ENCODE measurements at places on chromosomes 4 and X.

DNA sequence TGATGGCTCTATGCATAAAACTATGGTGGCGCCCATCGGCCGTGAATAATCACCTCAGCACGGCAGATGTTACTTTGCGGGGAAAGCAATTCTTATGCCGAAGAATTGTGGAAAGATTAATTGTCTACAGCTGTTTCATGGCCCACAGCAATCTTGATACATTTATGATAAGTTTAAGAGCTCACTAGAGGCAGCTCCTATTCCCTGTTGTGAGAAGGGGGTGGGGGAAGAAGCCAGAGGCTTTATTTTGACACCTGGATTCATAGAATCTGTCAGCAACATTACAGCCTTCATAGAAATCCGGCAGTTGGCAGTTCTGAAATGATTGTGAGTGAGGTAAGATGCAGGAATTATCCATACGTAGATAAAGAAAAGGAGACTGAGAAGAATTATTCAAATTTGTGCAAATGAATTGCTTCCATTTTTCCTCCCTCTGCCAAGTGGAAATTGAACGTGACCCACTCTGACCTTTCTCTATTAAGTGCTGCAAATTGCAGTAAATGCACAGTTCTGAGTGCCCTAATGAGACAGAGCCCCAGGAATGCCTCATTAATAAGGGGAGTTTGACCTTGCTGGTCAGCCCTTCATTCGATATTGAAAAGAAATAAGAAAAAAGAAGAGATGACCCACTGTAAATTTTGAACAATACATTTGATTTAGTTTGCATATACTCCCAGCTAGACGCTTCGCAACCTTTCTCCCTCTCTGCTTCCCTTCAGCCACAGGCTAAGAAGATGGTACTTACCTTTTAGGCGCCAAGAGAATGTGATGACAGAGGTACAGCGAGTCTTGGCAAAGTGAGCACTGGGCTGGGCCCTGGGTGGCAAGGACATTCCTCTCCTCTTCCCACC is 188.8 kb downstream of the GPAT3 start:
- DNase-seq = no peak

GRCh38 chr4:156173937-156174336 is 220.3 kb upstream of the CTSO start:
- no peak for DNase-seq

GRCh38 chr4:108965472-108966076 is 202.7 kb upstream of the ETNPPL start:
- DNase-seq = no peak

DNA sequence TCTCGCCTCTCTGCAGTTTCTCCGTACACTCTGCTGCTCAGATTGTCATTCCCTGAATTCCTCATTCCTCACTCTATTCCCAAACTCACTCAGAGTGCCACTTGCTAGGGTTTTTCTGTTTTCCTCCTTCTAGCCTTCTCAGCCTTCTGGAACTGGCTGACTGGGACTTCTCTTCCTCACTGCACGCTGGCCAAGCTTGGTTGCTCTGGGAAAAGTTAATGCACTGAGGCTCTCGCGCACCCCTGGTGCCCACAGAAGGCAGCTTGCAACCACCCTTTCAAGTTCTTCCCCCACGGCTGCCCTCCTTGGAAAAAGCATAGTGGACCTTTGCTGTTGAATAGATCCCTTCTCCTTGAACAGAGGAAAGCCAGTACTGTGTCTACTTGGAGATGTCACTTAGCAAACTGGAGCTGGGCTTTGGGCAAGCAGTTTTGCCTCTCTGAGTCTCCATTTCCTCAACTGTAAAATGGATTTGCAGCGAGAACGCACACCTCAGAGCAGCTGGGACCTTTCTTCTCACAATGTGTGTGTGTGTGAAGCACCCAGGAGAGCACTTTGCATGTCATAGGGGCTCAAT is 6.0 kb upstream of the CCKAR start:
- no peak for DNase-seq

GRCh38 chr4:159071178-159071968 is 31.5 kb upstream of the RAPGEF2 start:
- DNase-seq = no peak

GRCh38 chrX:19593690-19594089 is 78.4 kb upstream of the MAP3K15 start:
- no peak for DNase-seq

- DNase-seq = no peak
Measured at GRCh38 chr4:110748071-110748470, 125.2 kb upstream of the PITX2 start.

DNA sequence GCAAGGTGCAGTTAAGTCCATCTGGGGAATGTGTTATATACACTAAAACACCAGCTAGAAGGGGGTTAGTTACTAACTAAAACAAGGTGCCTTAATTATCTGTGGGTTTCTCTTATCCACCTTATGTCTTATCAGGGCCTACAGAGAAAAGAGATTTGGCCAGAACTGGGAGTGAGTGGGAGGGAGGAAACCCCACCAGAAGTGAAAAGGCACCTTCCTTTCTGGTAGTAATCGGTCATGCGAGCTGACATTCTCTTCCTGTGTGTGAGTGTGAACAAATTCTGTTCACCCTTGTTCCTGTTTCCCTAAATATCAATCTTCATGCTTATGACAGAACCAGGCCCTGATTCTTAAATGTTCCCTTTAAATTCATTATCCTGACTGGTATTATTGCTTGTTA is 43.5 kb downstream of the SRPX2 start:
- no peak for DNase-seq

- DNase-seq = no peak
Measured at GRCh38 chrX:152844256-152844655, 13.4 kb downstream of the NSDHL start.

- DNase-seq = no peak
Measured at GRCh38 chr4:138275216-138275615, 33.1 kb upstream of the SLC7A11 start.

DNA sequence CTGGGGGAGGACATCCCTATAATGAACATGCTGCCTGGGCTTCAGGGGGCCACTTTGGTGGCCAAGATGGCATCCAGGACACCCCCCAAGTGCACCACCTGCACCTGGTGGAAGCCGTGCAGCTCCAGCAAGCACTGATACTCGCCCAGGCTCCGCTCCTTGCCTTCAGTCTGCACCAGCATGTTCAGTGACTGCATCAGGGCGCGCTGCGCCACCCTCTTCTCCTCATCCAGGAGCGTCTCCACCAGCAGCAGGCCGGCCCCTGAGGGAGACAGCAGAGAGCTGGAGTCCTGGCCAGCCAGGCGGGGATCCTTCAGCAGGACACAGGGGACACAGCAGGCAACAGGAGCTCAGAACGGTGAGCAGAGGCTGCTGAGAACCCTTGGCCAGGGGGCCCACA is 11.3 kb upstream of the SLC25A6 start:
- DNase-seq = no peak

GRCh38 chrX:101028562-101028961 is 23.3 kb downstream of the TRMT2B start:
- no peak for DNase-seq

DNA sequence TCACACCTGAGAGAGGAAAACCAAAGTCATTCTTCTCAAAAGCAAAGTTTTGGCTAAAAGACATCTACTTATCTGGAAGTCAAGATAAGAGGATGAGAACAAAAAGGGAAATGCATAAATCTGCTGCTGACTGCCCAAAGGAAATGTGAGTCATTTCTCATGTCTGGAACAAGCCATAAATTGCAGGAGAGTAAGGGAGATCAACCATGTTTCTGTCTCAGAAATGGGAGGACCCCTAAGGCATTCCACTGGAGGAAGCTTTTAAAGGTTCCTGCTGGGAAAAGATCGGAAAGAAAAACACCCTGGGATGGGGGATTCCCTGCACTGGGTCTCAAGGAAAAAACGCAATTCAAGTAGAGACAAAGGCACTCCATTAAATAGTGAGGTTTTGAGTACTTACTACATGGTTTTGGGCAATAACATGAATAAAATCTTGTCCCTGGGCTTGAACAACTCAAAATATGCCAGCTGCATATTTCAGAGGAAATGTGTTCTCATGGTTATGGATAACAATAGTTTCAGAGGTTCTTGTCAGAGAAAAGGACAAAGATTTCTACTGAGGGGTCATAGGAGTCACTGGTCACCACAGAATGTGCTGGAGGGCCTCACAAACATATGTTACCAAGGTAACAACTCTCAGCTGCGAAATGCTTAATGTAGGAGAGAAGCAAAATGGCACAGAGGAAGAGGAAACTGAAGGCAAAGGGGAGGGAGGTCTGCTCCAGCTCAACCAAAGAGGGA is 19.3 kb downstream of the GPR143 start:
- DNase-seq = no peak

DNA sequence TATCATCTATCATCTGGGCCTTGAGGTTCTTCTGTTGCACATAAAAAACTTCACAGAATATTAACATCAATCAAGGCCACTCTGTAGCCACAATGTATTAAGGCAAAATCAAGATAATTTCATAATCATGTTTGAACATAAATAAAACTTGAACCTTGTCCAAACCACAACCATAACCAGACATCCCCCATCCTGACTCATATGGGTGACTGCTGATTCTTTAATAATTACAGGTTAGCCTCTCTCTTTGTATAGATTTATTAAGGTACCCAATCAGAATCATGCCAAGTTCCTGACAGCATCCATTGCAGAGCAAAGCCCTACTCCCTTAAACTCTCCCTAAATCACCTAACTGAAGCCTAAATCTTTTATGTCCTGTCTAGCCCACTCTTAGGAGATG is 16.7 kb upstream of the AREG start:
- DNase-seq = no peak

DNA sequence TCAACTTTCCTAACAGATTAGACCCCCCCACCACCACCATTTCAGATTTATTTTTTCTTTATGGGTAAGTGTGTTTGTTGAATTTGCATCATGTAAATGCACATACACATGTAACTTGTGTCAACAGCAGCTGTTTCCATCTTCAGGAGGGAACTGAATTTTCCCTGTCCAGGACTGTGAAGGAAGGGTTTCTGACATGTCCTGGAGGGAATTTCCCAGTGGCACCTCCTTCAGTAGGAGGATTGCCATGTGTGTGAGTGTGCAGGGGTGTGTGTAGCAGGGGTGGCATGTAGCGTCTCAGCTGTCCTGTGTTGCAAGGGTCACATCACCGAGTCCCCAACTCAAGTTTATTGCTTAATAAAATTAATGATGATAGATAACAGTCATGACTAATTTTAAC is 19.7 kb downstream of the HERC6 start:
- no peak for DNase-seq

- DNase-seq = no peak
Measured at GRCh38 chr4:186298031-186298647, 32.1 kb downstream of the F11 start.

DNA sequence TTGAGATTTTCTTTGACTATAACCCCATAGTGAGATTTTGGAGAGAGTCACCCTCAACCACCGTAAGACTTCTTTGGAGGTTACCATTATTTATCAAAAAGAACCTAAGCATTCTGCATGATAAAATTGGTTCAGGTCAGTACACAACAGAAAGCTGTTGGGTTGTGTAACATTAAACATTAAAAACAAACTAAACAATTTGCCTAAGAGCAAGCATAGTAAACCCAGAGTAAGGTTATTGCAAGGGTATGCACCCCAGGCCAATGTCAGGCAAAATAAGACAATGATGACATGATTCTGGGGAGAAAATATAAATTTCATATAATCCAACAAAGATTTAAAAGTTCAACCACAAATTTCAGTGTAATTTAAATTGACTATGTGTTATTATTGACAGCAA is 472.4 kb downstream of the SH2D1A start:
- no peak for DNase-seq

GRCh38 chr4:158802914-158803313 is 34.1 kb downstream of the FNIP2 start:
- no peak for DNase-seq

- DNase-seq = no peak
Measured at GRCh38 chrX:30626402-30626801, 26.8 kb upstream of the GK start.

GRCh38 chr4:173835903-173836302 is 305.9 kb upstream of the HAND2 start:
- no peak for DNase-seq

DNA sequence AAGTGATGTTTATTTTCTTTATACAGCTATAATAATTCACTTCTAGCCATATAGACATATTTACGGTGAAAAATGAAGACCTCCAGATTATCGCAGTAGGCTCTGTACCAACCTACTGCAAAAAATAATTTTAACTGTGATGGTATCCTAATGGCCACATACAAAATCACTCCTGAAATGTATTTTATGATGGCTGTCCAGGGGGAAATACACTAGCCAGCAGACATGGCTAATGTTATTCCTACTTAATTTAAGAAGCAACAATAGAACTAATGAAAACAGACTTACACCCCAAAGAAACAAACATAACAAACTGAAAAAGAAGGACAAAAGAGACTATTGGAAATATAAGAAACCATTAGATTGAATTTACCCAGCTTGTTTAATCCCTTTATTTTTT is 4.6 kb downstream of the NKX6-1 start:
- DNase-seq = no peak

- no peak for DNase-seq
Measured at GRCh38 chrX:12013211-12013618, 125.1 kb upstream of the FRMPD4 start.

DNA sequence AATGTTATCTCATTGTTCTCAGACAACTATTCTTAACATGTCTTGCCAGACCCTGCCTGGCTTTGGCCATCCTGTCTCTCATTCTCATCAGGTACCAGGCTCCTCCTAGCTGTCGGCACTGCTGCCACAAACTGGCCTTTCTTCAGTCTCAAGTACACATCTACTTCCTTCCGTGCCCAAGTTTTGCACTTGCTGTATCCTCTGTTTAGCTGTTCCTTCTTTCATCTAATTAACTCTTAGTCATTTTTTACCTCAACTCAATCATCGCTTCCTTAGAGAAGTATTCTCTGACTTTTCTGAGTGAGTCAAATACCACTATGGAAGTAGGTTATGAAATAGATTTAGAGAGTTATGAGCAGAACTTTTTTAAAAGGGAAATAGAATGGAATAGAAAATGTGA is 19.7 kb downstream of the CXCL3 start:
- DNase-seq = no peak

GRCh38 chrX:71621603-71622002 is 3.3 kb upstream of the CXCR3 start:
- no peak for DNase-seq

DNA sequence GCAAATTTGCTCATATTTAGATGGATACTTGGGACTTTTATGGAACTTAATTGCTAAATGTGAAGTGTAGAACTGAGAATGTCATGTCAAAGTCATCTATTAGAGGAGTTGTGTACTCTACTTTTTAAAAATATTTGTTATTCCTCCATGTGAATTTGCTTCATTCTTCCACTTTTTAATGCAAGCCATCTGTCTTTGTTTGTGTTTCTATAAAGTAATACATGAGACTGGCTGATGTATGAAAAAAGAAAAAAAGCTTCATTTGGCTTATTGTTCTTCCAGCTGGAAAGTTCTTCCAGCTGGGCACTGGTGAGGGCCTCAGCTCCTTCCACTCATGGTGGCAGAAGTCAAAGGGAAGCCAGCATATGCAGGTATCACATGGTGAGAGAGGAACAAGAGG is 114.6 kb upstream of the GRID2 start:
- DNase-seq = no peak

- no peak for DNase-seq
Measured at GRCh38 chrX:130393451-130394074, 8.1 kb upstream of the GPR119 start.

DNA sequence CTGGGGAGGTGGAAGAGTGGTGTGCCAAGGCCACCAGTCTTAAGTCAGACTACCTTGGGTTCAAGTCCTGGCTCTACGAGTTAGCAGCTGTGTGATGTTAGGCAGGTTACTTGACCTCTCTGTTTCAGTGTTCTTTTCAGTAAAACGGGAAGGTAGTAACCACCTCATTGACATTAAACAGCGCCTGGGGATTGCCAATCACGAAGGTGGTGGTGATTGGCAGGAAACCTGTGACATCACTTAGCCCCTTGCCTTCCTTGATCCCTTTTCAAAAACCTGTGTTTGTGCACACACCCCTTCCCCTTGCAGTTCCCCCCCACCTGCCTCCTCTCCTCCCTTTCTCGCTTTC is 7.6 kb downstream of the KLF3 start:
- no peak for DNase-seq

Measured in stimulated activated CD8-positive, alpha-beta memory T cell treated with anti-CD3 and anti-CD28 coated beads, Interleukin-15, amount 100 ng/mL, for 24 hours (primary cell).